ENCODE measurements at places on chromosomes 3 and 15.

- DNase-seq = no peak
Measured at GRCh38 chr15:69579950-69580618, 127.5 kb downstream of the RPLP1 start.

- DNase-seq = no peak
Measured at GRCh38 chr3:152296971-152297370, 28.2 kb downstream of the MBNL1 start.

DNA sequence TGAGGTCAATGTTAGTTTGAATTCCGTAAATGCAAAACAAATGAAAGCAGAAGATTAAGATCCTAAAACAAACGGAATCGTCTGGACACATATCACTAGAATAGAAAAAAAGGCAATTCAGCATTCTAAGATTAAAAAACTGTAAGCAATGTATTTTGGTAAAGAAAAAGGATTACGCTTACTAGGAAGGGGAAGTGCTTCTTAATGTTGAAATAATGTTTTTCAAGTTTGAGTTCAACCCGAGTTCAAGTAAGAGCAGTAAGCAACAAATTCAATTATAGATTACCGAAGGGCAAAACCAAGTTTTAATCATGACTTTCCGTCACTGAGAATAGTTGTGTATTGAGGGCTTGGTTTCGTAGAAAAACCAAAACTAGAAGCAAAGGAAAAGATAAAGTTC is 637 bp downstream of the CIP2A start:
- no peak for DNase-seq

- DNase-seq = no peak
Measured at GRCh38 chr3:160684368-160684740, 7.4 kb downstream of the ARL14 start.

DNA sequence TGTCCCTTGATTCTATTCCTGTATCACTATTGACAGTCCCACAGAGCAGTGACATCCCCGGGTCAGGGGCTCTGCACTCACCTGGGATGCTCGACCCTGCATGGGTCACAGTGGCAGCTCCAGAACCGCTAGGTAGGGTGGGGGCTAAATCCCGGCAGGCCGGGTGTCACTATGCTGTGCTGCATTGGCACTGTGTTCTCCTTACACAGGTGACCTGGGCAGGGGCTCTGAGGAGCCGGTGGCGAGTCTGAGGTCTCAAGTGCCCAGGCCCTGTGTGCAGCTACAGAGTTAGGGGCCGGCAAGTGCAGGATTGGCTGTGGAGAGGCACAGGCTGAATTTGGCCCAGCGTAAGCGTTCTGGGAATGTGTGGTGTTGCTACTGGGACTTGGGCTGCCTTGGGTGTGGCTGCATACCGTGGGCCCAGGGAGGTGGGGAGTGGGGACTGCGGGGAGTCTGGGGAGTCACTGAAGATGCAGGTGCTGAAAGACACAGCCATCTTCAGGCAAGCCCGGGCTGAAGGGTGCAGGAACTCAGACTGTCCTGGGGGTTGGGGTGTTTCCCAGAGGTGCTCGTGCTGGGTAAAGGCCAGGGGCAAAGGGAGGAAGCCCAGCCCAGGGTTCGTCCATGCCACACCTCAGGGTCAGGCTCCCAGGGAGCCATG is 102.6 kb upstream of the PRR20G start:
- no peak for DNase-seq

Data from stimulated activated CD4-positive, alpha-beta T cell treated with anti-CD3 and anti-CD28 coated beads, TNF-alpha, amount 100 ng/mL, for 4 hours (primary cell).